ENCODE measurements at places on chromosomes 16 and 17.

DNA sequence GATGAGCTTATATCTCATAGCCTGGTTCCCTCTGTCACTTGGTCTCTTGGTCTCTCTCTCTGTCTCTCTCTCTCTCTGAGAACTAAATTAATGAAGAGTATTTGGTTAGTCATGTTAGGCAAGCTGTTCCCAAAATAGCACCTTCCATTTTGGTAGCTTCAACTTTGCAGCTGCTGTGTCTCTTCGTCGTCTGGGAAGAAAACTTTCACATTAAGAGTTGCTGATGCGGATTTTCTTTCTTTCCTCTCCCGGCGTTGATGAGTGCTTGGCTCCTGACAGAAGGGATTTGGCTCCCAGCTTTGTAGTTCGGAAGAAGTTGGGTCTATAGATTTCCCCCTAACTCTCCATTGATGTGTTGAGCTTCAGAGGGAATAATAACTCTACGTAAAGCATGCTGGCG is at the start of gene RBFOX1:
TSS of gene RBFOX1 (plus strand) at position 235 of the 400 bp plus-strand sequence.
- DNase-seq: no peak

DNA sequence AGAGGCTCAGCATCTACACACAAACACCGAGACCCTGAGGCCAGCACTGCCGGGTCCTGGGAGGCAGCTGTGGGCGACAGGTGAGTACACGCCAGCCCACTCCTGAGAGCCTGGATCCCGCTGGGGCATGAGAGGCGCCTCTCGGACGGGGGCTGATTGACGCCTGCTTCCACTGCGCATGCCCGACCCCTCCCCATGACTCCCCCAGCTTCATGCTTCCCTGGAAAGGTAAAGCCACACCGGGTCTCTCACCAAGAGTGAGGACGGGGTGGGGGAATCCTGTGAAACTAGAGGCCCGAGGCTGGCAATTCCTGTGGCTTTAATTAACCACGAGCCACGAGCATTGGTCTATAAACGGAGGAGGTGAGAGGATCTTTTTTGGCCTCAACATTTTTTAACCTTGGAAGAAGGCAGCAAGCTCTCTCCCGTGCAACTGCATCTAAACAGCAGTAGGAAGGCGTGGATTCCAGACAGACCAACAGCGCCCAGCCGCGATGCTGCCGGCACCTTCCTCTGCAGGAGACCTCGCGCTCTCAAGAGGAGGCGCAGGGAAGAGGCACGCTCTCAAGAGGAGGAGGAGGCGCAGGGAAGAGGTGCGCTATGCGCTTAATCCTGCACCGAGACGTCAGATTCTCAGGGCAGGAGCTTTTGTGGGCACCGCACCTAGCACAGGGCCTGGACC is 71.8 kb upstream of the METRNL start:
- DNase-seq: no peak

DNA sequence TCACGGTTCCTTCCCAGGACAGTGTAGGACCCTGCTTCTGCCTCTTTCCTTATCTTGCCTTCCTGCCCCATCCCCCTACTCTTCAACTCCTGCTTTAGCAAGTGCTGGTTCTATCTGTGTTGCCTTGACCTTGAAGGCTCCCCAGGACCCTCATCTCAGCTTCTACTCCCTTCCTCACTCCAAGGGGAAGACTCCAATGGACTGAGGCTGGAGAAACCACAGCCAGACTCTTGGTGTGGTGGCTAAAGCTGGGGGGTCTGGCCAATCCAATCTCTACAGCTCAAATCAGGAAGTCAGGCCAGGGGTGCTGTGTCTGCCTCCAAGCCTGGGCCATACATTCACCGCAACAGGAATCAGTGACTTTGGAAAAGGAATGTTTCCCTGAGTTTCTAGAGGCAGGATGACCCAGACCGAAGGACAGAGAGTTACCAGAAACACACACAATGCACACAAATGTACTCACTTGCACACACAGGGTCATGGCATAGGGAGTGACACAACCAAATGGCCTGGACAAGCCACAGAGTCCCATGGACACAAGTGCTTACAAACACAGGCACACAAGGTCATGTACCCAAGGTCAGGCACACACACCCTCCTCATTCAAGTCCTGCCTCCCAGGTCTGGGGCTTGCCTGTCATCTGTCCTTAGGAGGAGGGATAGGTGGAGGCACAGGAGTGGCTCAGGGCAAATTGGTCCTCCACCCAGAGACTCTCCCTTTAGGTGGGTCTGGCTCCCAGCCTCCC is 1.7 kb upstream of the HSD11B2 start:
- no peak for DNase-seq

DNA sequence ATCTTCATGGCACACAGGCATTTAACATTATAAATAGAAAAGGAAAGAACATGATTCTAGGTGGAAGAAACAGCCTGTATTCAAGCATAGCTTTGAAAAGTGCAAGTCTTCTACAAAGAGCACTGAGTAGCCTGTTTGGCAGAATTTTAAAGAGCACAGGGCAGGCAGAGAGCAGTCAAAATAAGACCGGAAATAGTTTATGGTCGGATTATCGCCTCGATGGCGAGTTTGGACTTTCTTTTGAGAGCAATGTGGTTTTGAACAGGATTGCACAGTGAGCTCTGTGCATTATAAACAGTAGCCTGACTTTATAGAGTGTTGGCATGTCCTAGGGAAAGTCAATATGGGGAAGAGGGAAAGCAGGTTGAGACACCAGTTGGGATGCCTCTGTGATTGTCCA is 6.2 kb upstream of the TMEM100 start:
- DNase-seq: no peak

DNA sequence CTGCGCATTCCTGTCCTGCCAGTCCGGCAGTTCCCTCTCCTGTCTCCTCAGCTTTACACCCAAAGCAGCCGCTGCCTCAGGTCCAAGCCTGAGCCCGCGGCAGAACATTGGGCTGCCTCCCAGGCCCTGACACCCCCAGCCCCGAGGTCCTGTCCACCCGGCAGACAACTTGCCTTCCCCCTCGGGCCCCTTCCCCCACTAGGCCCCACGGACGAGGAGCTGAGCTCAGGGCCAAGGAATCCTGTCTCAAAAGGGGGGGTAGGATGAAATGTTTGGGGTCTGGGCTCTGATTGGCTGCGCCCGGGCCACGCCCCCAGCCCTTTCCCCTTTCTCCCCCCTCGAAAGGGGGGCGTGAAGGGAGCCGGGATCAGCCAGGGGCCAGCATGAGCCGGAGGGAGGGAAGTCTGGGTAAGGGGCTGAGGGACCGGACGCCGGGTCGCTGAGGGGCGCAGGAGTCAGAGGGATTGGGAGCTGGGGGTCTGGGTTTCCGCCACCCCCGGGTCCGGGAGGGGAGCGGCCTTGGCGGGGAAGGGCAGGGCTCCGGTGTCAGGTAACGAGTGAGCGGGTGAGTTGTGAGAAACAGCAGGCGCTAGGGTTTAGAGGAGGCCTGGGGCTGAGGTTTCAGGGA is at the start of gene CTF1:
TSS of gene CTF1 (plus strand) at position 354 of the 628 bp plus-strand sequence. CDS start at position 384, 30 bp downstream.
- DNase-seq: no peak

GRCh38 chr17:65254166-65254565 is 117.0 kb downstream of the RGS9 start:
- DNase-seq: no peak

- no peak for DNase-seq
Measured at GRCh38 chr16:65176603-65177002, 54.7 kb upstream of the CDH11 start.

- DNase-seq: no peak
Measured at GRCh38 chr16:51544851-51545467, 393.9 kb upstream of the SALL1 start.

GRCh38 chr17:2093349-2093748 is 38.4 kb downstream of the HIC1 start:
- no peak for DNase-seq

- DNase-seq: no peak
Measured at GRCh38 chr16:10692470-10692869, 2.3 kb downstream of the TEKT5 start.

DNA sequence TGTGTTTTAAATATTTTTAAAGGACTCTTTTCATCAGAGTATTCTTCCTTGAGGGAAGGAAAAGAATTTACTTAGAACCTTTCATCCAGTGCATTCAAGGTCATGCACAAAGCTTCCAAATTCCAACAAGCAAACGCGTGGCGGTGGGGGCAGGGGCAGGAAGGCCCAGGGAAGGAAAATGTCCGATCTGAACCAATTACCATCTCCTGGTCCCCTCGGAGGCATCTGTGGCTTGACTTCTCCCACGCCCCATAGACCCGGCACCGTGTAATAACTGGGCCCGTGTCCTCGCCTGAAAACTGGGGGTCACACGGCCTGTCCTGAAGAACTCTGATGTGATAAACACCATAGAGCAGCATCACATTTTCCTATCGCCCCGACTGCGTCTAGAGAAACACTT is 18.3 kb downstream of the MEAK7 start:
- no peak for DNase-seq

DNA sequence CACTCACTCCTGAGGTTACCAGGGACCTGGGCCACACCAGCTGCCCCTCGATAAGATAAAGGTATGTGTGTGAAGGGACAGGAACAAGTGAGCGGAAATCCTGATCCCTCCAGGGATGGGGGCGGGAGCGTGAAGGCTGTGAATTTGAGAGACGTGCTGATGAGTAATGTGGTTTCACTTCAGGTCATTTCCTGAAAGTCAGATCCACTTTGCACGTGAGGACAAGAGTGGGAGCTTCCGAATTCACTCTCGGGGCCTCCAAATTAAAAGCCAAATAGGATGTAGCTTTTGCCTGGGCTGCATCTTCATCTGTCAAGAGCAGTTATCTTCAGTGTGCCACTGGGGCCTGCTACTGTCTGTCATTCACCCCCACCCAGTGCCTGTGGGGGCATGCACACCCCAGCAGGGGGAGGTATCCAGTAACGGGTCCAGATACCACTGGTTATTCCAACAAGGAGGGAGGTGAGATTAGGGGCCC is 87.4 kb upstream of the LHX1 start:
- DNase-seq: peak; percentile 10

DNA sequence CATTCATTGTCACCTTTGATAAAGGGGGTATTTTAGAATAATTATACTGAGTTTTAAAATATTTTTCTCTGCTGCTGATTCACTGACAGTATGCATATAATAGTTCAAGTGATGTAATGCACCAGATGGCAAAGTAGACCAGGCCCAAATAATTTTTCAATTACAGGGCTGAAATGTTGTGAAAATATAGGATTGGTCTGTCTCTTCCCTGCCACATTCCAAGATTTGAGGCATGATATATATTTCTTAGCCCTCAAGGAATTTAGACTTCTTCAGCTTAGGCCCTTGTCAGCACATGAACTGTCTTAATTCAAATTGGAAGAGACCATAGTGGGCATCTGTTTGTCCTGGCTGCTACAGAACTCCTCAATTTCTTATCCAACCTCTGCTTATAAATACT is 39.2 kb upstream of the SLC12A3 start:
- no peak for DNase-seq

DNA sequence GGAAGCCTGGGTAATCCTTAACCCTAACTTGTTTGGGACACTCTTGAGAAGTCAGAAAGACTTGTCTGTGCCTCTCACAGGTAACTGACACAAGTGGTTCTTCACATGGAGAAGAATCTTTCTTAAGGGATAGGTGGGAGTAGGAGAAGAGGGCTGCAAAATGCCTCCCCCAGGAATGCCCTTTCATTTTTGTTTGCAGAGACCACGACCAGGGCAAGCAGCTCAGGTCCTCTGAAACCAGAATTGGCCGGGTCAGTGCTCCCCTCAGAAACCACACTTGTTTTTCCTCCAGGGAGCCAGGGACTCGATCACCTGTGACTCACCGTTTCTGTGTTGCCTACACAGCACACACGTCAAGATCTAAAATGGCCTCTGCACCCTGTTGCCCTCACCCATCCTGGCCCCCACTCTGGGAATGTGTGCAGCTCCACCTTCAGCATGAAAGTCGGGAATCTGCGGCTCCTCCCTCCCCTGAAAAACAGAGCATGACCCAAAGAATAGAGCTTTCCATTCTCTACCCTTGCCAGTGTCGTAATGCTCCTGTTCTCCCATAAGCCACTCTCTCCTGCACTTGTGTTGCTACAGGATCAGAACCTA is 36.1 kb downstream of the HNF1B start:
- DNase-seq: no peak

DNA sequence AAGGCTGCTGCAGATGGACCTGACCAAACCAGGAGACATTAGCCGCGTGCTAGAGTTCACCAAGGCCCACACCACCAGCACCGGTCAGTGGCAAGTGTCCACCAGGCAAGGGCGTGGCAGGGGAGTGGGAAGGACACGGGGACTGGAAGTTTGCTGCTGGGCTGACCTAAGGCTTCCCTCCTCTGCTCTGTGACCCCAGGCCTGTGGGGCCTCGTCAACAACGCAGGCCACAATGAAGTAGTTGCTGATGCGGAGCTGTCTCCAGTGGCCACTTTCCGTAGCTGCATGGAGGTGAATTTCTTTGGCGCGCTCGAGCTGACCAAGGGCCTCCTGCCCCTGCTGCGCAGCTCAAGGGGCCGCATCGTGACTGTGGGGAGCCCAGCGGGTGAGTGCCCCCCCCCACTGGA is 4.8 kb downstream of the HSD11B2 start:
- no peak for DNase-seq

DNA sequence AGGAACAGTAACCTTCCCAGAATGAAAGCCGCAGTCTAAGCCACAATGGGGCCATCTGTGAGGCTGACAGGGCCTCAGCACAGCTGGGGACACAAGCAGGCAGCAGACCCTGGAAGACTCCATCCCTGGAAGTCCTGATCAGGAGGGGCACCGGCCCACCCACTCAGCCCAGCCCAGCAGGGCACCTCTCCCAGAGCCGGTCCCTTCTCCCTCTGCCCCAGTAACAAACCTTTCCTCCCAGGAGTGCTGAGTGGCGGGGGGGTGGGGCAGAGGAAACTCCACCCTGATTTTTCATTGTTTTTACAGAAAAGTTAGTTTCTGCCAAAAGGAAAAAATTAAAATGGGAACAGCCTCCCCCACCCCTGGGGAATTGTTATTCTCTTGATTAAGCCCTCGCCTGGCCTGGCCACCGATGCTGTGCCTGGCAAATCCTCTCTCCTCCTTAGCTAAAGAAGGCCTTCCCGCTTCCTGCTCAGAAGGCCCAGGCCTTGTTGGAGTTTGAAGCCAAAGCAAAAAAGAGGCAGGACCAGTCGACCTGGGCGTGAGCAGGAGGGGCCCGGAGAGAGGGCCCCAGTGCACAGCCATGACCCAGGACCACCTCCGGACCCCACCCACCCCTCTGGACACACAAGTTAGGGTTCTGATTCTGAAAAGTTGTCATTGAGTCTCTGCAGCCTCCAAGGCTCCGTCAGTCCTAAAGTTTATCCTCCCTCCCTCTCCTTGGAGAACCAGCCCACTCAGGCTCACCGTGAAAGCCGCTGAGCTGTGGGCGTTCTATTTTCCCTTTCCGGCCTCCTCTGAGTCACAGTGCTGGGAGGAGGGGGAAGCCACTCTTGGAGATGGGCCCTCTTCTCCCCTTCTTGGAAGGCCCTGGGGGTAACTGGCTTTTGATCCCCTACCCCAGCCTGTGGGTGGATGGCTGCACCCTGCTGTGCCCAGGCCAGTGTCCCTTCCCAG is 128.4 kb upstream of the TNRC6C start:
- no peak for DNase-seq

DNA sequence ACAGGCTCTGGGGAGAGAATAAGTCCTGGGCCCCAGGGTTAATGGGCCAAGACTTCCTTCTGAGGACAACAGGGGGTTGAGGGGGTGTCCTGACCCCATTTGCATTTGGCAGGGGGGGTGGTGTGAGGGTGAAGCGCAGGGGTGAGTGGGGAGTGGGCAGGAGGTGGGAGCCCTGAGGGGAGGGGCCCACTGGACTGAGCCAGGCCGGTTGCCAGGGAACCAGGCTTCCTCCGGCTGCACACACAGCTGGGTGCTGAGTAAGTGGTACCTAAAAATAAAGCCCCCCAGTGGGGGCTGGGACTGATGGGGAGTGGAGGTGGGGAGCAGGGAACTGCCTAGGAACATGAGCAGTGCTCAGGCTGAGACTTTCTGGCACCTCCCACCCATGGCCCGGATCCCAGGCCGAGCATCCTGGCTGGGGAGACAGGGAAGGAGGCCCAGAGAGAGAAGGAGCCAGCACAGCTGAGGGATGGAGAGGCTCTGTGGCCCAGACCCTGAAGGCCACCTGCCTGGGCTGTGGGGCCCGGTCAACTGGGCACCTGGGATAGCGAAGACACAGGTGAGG is 7.5 kb upstream of the RASD1 start:
- DNase-seq: no peak

Measured in stimulated activated CD4-positive, alpha-beta T cell treated with anti-CD3 and anti-CD28 coated beads, Interleukin-1b, Interleukin-23, amount 100 ng/mL, for 1 hour (primary cell).